GM12891 (cell line): ENCODE measurements at places on chromosomes 11 and 22.

DNA sequence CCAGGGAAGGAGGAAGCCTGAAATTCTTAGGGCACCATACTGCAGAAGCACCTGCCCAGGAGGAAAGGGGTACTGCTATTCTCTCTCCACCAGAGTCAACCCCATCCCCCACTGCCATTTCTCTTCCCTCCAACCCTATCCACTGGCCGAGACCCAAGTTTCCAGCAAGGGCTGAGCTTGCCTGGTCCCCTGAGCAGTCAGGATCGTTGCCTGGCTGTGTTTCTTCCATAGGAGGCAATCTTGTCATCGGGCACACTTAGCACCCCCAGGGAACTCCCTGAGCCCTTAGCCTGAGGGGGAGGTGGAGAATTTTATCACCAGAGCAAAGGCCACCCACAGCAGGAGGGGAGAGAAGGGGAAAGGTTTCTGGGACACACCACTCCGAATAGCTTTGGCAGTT lies 115.8 kb upstream of the NECTIN1 start:
- no peak for DNase-seq

DNA sequence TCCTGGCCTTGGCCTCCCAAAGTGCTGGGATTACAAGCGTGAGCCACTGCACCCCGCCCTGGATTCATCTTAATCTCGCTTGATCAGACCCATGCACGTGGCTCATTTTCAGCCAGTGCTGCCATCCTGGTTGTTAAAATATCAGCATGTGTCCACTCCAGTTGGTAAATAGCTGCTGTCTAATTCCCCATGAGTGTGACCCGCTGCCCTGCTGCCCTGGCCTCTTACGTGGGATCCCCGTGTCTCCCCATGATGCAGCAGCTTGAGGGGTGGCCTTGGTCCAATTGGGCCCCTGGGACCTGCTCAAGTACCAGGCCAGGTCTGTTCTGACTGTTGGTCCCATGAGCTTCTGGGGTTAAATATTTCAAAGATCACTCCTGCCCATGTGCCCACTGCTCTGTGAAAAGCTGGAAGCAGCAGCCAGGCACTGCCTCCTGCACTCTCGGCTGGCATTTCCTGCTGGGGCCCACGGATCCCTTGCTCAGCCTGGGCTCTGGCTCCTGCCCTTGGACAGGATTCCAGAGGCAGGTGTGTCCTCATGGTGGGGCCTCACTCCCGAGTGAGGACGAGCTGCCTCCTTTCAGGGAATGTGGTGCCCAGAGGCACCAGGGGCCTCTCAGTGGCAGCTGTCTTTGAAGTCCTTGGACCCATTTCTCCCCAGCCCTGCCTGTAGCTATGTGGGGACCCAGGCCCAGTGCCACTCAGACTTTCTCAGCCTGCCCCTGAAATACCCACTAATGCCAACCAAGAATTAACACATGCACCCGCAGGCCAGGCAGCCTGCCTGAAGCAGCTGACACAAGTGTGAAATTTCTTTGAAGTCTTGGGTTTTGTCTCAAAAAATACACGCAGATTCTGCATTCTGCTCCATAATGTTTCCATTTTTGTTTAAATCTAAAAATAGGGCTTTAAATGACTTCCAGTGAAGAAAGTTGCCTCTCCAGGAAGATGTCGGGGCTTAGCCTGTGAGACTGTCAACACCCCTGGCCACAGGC lies 38.1 kb upstream of the PRDM11 start:
- DNase-seq: no peak

- no peak for DNase-seq
Observed at GRCh38 chr11:78379039-78379670, 38.5 kb downstream of the GAB2 start.

DNA sequence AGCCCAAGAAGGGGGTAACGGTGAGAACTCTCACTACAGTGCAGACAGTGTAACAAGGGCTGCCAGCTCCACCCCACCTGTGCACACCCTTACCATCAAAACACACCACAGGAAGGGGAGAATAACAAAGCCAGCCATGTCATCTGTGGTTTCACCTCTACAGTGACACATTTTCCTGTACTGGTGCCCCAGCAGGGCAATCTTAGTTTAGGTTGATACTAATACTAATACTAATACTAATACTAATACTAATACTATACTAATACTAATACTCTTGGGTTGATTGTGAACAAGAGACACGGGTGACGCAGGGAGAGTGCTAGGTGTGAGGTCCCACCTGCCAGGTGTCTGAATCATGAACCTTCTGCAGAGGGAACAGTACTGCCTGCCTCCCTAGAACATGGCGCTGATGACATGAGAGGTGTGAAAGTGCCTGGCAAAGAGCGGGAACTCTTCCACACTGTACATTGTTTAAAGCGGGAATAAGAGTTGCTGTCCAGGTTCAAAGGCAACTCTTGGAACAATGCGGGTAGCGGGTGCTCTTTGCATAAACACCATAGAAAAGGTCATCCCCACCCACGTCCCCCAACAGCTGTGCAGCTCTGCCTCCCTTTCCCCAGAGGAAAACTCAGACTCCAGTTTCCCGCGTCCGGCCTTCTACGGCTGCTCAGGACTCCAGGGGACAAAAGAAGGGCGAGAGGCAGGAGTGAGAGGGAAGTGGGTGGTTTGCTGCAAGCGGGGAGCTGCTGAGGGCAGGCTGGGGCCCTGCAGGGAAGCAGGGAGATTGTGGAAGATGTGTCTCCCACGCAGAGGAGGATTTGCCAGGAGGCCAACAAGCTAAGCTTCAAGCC lies 25.0 kb upstream of the TMPRSS4 start:
- DNase-seq: no peak

DNA sequence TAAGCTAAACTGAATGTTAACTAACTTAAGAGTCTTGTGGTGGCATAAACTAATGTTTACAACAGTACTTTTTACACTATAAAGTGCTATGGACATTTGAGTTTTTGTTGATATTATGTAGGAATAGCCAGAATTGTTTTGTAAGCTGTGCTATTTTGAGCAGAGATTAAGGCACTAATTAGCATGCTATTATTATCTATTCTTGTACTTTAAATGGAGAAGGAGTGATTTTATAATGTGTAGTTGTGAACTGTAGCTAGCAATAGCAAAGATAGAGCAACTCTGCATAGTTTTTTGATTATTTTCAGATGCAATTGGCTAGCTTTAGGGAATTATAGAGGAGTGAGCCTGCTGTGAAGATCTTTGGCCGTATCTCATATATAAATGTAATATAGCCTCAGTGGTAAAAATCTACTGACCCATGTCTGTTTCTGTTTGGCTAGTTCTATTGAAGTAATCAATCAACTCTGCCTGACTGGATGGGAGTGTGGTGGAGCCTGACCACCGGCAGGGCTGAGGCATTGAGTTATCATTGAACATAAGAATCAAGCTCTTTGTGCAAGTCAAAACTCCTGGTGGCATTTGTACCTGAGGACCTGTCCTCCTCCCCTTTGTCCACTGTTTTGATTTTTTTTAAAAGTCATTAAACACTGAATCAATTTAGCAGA lies 34.3 kb downstream of the NCAM1 start:
- no peak for DNase-seq

DNA sequence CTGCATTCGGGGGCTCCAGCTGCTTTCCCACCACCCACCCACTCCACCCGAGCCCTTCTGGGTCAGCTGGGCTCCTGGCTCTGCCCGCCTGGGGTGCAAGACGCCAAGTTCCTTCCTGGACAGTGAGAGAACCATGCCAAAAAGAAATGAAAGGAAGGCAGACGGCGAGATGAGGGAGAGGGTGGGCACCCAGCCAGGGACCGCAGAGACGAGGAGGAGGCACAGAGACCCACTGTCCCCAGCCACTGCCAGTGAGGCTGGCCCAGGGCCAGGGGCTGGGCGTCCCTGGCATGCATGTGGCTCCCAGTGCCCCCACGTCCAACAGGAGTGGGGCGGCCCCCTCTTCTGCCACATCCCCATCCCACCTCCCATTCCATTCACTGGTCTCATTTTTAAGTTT lies 10.8 kb upstream of the CD81 start:
- no peak for DNase-seq

DNA sequence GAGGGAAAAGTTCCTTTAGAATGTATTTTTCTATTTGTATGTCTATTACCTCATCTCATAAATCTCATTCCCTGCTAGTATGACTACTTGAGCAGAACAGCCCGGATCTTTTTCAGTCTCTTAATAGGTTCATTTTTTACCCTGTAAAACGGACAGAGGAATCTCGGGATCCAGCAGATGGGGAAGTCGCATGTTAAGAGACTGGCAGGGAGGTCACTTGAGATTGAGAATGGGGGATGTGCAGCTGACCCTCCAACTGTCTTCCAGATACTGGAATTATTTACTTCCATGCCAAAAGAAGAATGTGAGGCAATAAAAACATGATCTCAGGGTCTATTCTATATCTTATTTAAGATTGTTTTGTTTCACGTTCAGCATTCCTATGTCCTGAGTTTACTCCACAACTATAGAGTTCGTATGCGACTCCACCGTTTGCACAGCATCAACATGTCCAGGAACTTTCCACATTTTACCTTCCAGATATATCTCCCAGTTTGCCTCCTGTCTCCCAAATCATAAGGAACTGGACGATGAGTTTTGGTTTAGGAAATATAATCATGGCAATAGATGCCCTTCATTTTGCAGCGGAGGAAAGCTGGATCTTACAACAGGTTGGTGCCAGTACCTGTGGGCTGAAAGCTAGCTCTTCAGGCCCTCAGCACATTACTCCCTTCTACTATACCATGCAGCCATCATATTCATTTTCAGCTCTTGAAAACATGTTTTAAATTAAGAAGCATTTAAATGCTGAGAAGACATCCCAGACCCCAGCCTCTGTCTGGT lies 181.5 kb downstream of the MAML2 start:
- DNase-seq: no peak

- DNase-seq: no peak
Observed at GRCh38 chr22:19696504-19697276, 17.6 kb upstream of the SEPTIN5 start.

GRCh38 chr11:106381895-106382294 lies 304.4 kb downstream of the AASDHPPT start:
- DNase-seq: no peak
